Smooth muscle cell of trachea (primary cell): ENCODE measurements at places on chromosomes 12 and 14. TPM values are rescaled to one million over a fixed set of nuclear protein-coding genes. Genes with fewer than 3 reads are reported as not detected.

The IAPP gene
- total RNA-seq: not detected in 2 replicates

The SRRM4 gene
- total RNA-seq: under 0.01 TPM in 1 of 2 replicates, not detected in the other

The FAM186B gene
- 0.29 and 0.99 TPM in 2 replicates for total RNA-seq

The OTX2 gene
- total RNA-seq: not detected in 2 replicates
